Thymus (tissue), 14 donors: ENCODE measurements at places on chromosomes 16 and 17. TPM values are rescaled to one million over a fixed set of nuclear protein-coding genes. Genes with fewer than 3 reads are reported as not detected.

Gene CCL3
- 15.9 TPM for total RNA-seq

Gene ZNF594
- 12.2 TPM for total RNA-seq

DNA sequence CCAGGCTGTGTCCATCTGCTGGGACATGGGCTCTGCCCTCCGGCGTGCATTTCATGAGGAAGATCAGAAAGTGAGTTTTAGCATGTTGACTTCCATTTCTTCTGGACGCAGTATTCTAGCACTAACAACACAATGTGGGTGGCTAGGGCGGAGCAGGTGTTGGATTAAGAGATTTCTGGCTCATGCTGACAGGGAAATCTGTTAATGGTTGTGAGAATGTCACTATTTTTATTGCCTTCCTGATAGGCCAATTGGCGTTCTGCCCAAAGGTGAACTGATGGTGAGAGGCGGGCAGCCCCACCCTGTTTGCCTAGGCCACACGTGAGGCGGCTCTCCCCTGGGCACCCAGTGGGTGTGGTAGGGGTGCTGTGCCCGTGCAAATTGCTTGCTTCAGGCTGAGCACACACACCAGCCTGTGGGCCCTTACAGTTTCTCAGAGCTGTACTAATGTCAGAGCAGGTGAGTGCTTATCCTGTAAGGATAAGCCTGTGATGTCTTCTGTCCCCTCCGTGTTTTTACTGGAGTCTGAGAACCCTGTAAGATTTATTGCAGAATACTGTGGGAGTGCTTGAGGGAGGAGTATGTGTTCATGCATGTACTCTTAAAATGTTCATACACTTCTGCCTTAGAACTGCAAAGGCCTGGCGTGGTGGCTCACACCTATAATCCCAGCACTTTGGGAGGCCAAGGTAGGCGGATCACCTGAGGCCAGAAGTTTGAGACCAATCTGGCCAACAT lies 30.9 kb downstream of the PGS1 start:
- no peaks in the 10 kb centered on the region for H3K27me3 ChIP-seq
- no peak overlapping the region for H3K4me3 ChIP-seq
- no peak overlapping the region for H3K27ac ChIP-seq
- DNase-seq = no peak

GRCh38 chr16:86765389-86766026 lies 187.2 kb downstream of the FOXL1 start:
- H3K36me3 ChIP-seq = no peaks in the 10 kb centered on the region
- no peak overlapping the region for H3K4me3 ChIP-seq
- no peak for DNase-seq
- peaks cover 22% of the 10 kb centered on the region for H3K27me3 ChIP-seq
- no peak overlapping the region for H3K27ac ChIP-seq

DNA sequence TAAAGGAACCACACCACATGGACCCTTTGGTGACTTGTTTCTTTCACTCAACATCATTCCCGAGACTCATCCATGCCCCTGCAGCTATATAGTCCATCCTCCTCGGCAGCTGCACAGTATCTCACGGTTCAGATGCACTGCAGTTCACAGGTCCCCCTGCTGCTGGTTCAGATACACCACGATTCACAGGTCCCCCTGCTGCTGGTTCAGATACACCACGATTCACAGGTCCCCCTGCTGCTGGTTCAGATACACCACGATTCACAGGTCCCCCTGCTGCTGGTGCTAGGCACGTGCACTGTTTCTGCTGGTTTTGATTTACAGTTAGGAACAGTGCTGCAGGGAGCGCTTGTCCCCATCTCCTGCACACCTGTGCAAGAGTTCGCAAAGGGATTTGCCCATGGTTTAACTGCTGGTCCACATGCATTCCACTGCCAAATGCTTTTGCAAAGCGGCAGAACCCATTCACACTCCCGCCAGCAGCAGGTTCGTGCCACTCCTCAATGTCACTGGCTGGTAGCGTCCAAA lies 3.8 kb downstream of the HSDL1 start:
- H3K4me1 ChIP-seq = peaks cover 28% of the 10 kb centered on the region
- H3K27ac ChIP-seq = no peak overlapping the region
- H3K36me3 ChIP-seq = no peaks in the 10 kb centered on the region
- DNase-seq = no peak
- no peaks in the 10 kb centered on the region for H3K27me3 ChIP-seq

GRCh38 chr16:79980650-79981521 lies 380.3 kb upstream of the MAF start:
- H3K4me1 ChIP-seq = no peaks in the 10 kb centered on the region
- no peaks in the 10 kb centered on the region for H3K36me3 ChIP-seq
- H3K27ac ChIP-seq = no peak overlapping the region

GRCh38 chr16:661184-661821 lies 6.6 kb upstream of the RHOT2 start:
- H3K27me3 ChIP-seq = no peaks in the 10 kb centered on the region
- no peak overlapping the region for H3K4me3 ChIP-seq
- H3K36me3 ChIP-seq = peaks cover 34% of the 10 kb centered on the region
